ENCODE measurements at places on chromosomes 5 and 9. TPM values are rescaled to one million over a fixed set of nuclear protein-coding genes. Genes with fewer than 3 reads are reported as not detected.

Gene IPO11
- 66.5 TPM for total RNA-seq

- no peaks in the 10 kb centered on the region for H3K36me3 ChIP-seq
- no peak overlapping the region for H3K4me3 ChIP-seq
- H3K27ac ChIP-seq: no peak overlapping the region
- H3K4me1 ChIP-seq: peaks cover 6% of the 10 kb centered on the region
- DNase-seq: no peak
Measured at GRCh38 chr5:139399501-139400121, 4.3 kb downstream of the SPATA24 start.

GRCh38 chr9:71824257-71824656 lies 55.9 kb upstream of the CEMIP2 start:
- H3K4me1 ChIP-seq: no peaks in the 10 kb centered on the region
- no peak overlapping the region for H3K27ac ChIP-seq
- no peak for DNase-seq
- no peaks in the 10 kb centered on the region for H3K27me3 ChIP-seq

DNA sequence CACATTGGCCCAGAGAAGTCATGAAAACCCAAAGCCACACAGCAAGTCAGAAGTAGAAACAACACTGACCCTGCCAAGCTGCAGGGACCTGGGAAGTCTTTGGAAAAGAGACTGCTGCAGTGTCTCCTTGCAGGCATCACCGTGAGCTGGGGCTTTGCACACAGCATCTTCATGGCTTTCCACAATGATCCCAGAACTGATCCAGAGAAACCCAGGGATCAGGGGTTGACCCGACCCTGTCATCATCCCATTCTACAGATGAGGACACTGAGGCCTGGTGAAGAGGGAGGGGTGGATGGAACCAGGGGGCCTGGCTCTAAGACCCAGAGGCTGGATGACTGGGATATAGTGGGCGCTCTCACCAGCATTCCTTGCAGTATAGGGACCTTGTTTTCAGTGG lies 4.3 kb upstream of the FAM78A start:
- DNase-seq: no peak
- H3K4me1 ChIP-seq: peaks cover 11% of the 10 kb centered on the region
- H3K4me3 ChIP-seq: no peak overlapping the region
- no peak overlapping the region for H3K27ac ChIP-seq
- no peaks in the 10 kb centered on the region for H3K36me3 ChIP-seq

- no peaks in the 10 kb centered on the region for H3K36me3 ChIP-seq
- no peaks in the 10 kb centered on the region for H3K4me1 ChIP-seq
- H3K4me3 ChIP-seq: no peak overlapping the region
Measured at GRCh38 chr5:99926463-99926862, 608.7 kb upstream of the FAM174A start.

- H3K27me3 ChIP-seq: no peaks in the 10 kb centered on the region
- no peak overlapping the region for H3K27ac ChIP-seq
- no peak overlapping the region for H3K4me3 ChIP-seq
- peaks cover 8% of the 10 kb centered on the region for H3K4me1 ChIP-seq
- no peak for DNase-seq
Measured at GRCh38 chr5:172710676-172711075, 60.3 kb downstream of the DUSP1 start.

DNA sequence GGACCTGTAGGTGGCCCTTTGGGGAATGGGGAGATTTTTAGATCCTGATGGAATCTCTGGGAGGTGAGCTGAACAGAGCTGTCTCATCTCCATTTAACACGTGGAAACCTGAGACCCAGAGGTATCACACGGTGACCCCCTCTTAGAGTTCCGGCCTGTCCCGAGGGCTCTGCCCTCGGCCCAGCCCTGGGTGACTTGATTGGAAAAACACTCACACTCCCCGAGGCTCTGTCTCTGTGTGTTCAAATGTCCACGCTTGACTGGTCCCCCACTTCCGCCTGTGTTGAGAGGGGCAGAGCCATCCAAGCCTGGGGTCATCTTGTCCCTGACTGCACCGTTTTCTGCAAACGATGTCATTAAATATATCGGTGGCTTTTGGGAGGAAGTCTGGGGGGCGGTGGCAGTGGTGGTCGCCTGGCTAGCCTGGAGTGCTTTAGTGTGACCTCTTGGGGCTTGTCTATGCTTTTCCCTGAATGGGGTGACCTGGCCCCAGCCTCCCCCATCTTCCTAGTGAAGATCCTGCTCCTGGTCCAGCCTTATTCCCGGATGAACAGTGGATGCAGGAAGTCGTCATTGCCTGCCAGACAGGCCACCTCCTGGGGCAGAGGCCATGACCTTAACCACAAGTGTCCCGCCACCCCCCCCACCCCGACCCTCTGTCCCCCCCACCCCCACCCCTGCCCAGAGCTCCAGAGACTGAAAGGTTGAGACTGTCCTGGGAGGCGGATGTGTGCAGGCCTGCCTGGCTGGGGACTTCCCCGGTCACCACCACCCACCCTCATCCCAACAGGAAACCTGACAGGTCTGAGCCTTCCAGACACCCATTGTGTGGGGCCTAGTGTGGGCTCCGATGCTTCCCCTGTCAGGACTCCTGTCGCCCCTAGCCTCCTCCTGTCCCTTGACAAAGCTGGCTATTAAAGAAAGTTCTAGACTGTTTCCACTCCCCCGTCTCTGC lies 5.3 kb upstream of the DAB2IP start:
- no peak overlapping the region for H3K27ac ChIP-seq
- H3K27me3 ChIP-seq: no peaks in the 10 kb centered on the region
- no peak for DNase-seq
- H3K4me1 ChIP-seq: peaks cover 23% of the 10 kb centered on the region
